Activated CD4-positive, CD25-positive, alpha-beta regulatory T cell treated with anti-CD3 and anti-CD28 coated beads, Interleukin-2, amount 50 U/mL, for 72 hours (primary cell): ENCODE measurements at places on chromosomes 13 and 19.

DNA sequence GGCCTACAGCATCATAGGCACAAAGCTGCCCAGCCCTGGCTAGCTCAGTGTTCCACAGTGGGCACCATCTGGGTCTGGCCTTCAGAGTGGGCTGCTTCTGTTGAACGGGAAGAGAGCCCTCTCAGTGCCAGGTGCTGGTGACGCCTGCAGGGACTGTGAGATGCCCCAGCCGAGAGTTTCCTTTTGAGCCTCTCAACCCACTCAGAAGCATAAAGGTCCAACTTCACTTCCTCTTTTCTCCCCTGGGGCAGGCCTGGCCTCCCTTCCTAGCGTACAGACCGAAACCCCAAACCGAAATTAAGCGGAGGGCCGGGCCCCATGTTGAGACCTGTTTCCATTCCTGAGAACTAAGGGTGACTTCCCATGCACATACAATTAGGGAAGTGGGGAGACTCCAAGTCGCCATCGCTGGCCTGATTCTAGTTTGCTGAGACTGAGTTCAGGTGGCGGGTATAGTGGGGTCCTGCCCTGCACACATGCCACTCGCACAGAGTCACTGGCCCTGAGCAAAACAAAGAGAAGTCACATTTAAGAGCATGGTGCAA lies 6.9 kb downstream of the RAB8A start:
- peak; percentile 43 for DNase-seq

DNA sequence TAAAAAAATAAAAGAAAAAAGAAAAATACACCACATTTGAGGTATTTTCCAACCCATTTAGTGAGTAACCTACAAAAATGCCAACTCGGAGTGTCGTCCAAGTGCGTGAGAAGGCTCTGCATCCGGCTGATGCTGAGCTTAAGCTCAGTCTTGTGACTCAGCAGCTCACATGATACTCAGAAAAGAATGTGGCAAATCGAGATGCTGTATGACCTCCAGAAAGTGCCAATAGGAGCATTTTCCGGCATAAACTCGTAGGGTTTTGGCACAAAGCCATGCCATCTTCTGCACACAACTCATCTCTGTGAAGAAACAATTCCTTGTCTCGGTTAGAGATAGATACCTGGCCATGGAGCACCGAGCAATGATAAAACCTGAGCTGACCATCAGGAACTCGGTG lies 58.5 kb downstream of the TRPM4 start:
- no peak for DNase-seq

- DNase-seq = no peak
Observed at GRCh38 chr13:31835932-31836331, 96.6 kb downstream of the RXFP2 start.

- no peak for DNase-seq
Observed at GRCh38 chr13:111387945-111388600, 67.6 kb downstream of the TEX29 start.

DNA sequence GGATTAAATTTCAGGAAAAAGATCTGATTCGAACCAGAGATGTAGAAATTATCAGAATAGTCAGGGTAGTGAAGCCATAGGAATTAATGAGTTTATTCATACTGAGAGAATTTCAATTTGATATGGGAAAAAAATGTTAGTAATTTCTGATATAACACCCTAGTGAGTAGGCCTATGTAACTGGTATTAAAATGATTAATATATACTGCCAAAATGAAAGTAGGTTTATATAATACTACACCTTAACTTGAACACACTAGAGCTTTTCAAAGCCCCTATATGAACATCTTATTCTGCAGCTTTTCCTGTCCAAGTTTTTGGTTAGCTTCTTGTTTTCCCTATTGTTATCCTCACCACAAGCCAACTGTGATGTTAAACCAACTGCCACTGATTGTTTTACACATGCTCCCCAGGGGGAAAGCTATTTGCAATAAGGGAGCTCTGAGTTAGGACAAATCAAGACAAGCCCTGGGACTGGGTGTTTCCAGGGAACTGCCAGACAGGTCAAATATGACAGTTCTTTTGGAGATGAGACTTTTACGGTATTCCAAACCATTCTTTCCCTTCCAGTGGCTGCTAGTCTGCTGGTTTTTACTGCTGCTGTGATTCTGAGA lies 45.3 kb downstream of the FNDC3A start:
- DNase-seq = no peak

- no peak for DNase-seq
Observed at GRCh38 chr13:75468602-75469001, 13.4 kb downstream of the TBC1D4 start.

GRCh38 chr19:9362905-9363304 lies at the start of gene ZNF177:
Gene ZNF177, plus strand, starts transcription at chr19:9363013. Its CDS starts 15,299 bp downstream, at chr19:9378312.
- DNase-seq = no peak

GRCh38 chr19:2663920-2664571 lies 38.4 kb downstream of the GNG7 start:
- no peak for DNase-seq

DNA sequence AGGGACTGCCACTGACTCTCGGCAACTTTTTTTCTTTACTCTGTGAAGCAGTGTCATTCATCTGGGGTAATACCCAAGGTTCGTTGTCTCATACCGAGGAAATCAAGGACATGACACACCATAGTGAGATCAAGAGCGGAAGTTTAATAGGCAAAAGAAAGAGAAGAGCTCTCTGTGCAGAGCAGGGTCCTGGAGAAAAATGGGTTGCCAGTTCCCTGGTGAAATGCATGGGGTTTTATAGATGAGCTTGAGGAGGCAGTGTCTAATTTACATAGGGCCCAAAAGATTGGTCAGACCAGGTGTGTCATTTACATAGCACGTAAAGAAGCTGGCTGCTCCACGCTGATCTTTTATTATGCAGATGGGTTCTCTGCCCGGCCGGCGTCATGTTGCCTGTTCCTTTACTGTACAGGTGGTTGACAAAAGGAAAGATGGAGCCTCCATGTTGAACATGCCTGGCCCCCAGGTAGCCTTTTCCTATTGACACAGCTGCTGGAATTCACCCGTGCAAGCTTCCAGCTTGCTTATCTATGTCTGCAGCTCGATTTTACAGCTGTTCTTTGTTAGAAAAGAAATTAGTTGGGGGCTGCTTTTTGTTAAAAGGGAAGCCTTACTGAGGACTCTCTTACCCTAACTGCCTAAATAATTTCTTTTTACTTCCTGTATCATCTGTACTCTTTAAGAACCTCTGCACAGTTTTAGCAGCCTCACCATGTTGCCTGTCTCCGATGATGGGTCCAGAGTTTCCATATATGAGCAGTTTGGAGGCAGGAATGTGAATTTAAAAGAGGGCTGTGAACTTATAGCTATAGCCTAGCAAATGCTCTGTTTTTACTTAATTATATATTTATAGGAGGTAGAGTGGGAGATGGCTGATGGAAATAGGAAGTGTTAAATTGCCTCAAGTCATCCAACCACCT lies 98.0 kb upstream of the DIAPH3 start:
- DNase-seq = no peak

DNA sequence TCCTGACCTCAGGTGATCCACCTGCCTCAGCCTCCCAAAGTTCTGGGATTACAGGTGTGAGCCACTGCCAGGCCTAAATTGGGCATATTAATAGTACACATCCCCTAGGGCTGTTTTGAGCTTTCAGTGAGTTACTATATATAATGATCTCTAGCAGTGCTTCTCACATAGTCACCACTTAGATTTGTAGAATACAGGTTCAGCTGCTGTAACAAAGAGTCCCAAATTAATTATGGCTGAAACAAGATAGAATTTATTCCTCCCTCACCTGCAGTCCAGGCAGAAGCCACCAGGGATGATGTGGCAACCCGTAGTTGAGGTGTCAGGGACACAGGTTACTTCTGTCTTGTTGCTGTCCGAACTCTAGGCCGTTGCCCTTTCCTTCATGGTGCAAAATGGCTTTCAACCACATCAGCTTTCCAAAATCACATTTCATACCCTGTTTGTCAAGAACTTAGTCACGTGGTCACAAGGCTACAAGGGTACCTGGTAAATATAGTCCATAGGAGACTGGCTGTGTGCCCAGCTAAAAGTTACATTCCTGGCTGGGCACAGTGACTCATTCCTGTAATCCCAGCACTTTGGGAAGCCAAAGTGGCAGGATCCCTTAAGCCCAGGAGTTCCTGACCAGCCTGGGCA lies 2.9 kb downstream of the PROSER3 start:
- no peak for DNase-seq

- no peak for DNase-seq
Observed at GRCh38 chr13:50417597-50417996, 402.4 kb downstream of the KCNRG start.

DNA sequence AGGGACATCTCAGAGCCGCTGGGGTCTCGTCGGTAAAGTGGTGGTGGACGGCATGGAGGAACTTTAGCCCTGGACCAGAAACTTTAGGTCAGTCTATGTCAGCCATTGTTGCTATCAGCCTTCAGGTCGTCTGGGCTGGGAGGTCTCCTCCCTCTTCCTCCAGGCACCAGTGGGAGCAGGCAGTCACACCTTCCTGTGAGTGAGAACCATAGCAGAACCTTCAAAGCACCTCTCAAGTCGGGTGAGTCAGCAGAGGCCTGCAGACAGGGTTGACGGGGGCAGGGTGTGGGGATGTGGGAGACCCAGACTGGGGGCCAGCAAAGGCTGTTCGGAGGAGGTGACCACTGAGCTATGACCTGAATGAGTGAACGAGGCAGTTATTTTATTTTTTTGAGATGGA lies 15.4 kb upstream of the SBNO2 start:
- DNase-seq = no peak

DNA sequence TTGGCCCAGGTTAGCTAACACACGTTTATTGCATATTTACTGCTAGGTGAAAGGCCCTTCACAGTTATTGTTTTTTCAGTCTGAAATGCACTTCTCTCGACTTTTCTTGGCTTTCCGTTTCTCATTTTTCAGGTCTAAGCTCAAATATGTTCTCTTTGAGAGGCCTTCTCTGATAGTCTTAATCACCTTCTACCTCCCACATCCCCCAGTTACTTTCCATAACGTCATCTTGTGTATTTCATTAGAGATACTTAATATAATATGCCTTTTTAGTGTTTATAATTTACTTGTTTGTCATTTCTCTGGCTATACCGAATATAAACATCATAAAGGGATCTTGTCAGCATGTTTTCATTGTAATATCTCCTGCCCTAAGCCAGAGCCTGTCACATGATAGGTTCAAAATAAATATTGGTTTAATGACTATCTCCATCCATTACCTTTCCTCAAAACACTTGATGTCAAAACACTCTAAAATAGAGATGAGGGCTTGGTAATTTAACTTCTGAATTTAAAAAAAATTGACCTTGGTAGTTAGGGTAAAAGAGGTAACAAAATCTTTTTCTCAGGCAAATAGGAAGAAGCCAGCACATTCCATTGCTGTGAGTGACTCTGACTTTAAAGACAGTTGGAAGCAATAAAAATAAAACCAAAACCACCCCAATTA lies 168.6 kb upstream of the RFC3 start:
- no peak for DNase-seq

DNA sequence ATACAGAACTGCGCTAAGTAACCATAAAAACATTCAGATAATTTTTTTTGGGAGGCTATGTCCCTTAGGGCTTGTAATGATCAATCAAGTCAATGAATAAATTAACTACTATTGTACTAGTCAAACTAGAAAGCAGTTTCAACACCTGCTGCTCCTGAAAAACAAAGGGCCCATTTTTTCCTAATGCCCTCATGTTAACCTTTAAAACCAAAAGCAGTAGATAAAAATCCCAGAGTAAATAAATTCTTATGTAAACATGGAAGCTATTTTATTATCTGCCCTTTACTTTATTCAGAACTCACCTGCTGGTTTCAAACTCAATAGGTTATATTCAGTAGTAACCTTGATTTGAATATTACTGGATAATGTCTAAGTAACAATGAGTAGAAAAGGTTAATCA lies 159.5 kb upstream of the STARD13 start:
- DNase-seq = no peak

DNA sequence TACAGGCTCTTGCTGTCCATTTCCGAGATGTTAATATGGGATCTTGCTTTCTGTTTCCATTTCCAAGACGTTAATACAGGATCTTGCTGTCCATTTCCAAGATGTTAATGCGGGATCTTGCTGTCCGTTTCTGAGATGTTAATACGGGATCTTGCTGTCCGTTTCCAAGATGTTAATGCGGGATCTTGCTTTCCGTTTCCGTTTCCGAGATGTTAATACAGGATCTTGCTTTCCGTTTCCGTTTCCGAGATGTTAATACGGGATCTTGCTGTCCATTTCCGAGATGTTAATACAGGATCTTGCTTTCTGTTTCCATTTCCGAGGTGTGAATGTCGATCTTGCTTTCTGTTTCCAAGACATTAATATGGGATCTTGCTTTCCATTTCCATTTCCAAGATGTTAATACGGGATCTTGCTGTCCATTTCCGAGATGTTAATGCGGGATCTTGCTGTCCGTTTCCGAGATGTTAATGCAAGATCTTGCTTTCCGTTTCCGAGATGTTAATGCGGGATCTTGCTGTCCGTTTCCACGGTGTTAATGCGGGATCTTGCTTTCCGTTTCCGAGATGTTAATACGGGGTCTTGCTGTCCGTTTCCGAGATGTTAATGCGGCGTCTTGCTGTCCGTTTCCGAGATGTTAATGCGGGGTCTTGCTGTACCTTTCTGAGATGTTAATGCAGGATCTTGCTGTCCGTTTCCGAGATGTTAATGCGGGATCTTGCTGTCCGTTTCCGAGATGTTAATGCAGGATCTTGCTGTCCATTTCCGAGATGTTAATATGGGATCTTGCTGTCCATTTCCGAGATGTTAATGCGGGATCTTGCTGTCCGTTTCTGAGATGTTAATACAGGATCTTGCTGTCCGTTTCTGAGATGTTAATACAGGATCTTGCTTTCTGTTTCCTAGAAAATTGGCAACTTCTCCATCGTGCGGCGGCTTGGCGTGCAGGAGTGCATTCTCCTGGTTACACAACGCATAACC lies 38.3 kb downstream of the PEX11G start:
- DNase-seq = no peak

GRCh38 chr19:782878-783668 lies 14.2 kb upstream of the PTBP1 start:
- no peak for DNase-seq

- DNase-seq = no peak
Observed at GRCh38 chr13:111397202-111397880, 76.9 kb downstream of the TEX29 start.

DNA sequence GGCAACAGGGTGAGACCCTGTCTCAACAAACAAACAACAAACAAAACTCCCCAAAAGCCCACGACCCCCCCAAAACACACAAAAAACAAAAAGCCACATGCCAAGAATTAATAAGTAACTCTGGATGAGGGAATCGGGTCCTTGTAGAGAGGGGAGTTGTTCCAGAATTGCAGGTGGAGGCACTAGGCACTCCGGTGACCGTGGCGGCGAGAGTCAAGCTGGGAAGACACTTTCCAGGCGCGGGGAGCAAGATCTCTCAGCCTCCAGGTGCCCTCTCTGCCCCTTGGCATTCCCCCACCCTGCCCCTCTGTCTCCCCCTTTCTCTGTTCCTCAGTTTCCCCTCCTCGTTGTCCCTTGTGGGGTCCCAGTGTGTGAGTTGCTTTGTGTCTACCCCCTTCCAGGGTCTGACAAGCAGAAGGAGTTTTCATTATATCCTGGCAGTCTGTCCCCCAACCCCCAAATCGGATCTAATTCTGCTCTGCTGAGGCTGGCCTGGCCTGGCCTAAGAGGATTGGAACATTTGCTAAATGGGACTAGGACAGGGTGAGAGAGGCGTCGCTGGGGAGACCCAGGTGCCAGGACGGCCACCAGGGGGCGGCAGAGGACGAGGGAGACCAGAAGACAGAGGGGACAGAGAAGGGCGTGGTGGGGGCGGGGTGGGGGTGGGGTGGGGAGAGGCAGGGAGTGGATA lies 8.3 kb upstream of the CRX start:
- DNase-seq = peak; percentile 86

GRCh38 chr13:50543141-50543540 lies 300.4 kb downstream of the DLEU7 start:
- no peak for DNase-seq
